ENCODE measurements at places on chromosomes 11 and 22.

- no peak for DNase-seq
These were observed 531 bp downstream of the PIM3 start for GRCh38 chr22:49961005-49961600.

- DNase-seq = no peak
These were observed 52.8 kb downstream of the AHNAK start for GRCh38 chr11:62493801-62494200.

DNA sequence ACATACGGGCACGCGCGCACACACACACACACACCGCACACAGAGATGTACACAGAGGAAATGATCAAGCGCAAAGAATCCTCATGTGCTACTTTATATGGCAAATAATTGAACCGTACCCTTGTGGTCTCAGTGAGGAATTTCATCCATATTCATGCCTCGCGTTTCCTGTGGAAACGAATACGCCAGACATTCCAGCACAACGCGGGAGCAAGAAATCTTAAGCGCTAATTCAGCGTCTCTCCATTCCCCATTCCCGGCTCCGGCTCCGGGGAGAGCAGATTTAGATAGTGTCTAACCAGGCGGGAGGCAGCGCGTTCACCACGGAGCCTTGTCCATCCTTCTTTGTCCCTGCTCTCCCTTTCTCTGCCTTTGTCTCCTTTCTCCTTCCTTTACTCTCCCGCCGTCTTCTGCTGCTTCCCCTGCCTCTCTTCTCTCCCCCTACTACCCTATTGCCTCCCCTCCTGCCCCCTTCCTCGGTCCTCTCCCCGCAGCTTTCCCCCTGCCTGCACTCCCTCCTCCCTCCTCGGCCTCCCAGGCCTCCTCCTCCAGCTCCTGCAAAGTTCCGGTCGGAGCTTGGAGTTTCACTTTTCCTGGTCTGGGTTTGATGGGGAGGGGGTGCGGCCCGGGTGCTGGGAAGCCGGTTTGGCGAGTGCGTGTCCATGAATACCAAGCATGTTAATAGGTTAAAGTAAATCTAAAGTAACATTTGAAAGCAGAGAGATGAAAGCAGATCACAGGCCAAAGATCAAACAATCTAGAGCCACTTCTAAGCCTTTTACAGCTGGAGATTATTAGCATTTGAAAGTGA, 579.3 kb downstream of the BUD13 start:
- peak; percentile 13 for DNase-seq

GRCh38 chr11:84247129-84247528, 961.0 kb upstream of the CCDC90B start:
- no peak for DNase-seq

GRCh38 chr11:128908391-128909246, 17.5 kb downstream of the KCNJ5 start:
- DNase-seq = peak; percentile 72

GRCh38 chr11:113603277-113604059, 102.6 kb downstream of the TMPRSS5 start:
- DNase-seq = peak; percentile 68

DNA sequence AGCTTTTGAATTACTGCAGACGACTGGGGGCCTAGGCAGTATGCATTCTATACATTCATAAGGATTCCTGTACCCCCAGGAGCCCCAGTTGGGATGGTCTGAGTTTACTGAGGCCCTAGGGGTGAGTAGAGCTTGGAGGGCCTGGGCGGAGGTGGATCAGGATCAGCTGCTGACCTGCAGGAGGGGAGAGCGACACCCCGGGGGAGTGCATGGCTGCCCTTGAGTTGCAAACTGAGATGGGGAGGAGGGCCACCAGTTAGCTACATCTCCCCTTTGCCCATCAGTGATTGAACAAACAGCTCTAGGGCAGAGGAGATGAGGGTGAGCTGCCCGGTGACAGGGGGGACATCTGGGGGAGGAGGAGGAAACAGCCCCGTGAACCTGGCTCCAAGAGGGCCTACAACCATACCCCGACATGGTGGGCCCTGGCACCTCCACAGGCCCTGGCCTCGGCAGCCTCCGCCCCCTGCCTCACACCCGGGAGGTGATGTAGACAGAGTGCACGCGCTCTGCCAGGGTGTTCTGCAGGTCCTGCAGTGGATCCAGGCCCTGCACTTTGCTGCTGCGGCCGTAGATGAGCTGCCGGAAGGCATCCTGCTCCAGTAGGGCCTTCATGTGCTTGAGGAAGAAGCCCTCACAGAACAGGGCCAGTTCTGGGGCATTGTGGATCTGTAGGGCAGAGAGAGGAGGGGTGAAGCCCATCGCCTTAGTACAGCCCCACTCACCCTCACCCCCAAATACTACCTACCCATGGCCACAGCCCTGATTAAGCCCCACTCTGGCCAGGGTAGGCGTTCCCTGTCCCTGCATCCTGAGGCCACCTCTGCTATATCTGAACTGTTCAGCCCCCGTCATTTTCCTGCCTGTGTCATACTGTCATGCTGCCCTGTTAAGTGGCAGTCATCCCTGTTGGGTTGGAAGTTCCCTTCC, 46.8 kb downstream of the NAT10 start:
- no peak for DNase-seq

- no peak for DNase-seq
These were observed 100.3 kb downstream of the PDE2A start for GRCh38 chr11:72573855-72574445.

DNA sequence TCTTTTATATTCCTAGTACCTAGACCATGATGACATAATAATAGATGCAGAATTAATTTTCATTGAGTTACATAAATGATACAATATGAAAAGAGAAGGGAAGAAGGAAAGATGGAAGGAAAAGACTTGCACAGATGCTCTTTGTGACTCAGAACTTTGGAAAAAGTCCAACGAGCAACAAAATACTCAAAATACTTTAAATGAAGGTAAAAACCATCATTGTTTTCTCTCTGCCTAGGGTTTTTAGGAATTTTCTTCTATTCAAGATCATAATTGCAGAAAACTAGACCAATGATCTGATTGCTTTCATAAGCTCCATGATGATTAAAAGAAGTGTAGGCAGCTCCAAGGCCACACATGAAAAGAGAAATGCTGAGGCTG, 276.9 kb downstream of the KIRREL3 start:
- no peak for DNase-seq

DNA sequence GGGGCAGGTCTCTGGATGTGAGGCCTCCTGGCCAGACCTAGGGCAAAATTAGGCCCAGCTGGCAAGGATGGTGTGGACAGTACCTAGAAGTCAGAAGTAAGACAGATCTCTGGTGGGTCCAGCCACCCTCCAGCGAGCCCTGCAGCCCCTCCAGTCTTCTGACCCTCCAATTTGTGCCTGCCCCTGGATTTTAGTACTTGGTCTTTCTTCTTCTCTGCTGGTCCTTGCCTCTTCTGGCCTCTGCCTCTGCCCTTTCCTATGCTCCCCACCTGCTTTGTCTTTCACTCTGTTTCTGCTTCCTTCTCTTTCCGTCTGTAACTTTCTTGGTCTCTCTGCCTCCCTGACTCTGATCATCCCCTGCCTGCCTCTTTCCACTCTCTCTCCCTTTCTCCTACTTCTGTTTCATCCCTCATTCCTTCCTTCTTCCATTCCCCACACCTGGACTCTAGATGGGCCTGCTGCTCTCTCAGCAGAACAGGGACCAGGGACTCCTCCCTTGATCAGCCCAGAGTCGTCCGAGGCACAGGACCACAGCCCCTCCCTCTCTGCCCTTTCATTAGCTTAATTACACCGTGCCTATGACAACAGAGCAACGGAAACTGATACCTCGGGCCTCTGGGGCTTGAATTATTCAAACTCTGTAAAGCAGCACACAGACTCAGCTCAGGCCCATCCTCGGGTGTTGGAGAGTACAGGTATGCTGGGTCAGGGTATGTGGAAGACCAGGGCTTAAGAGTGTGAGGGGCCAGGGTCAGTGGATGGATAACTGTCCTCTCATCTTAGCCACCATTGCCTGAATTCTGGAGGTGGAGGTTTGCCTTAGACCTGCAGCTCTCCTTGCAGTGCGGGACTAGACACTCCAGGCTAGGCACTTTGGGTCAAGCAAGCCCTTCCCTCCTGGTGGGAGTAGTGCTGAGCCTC, at the start of gene CHRNA10:
Gene CHRNA10, minus strand, starts transcription at position 51 of the 921 bp plus-strand sequence. CDS start 72 bp downstream, outside the sequence.
- DNase-seq = no peak

- DNase-seq = no peak
These were observed 17.2 kb downstream of the ARHGEF17 start for GRCh38 chr11:73325036-73325981.

DNA sequence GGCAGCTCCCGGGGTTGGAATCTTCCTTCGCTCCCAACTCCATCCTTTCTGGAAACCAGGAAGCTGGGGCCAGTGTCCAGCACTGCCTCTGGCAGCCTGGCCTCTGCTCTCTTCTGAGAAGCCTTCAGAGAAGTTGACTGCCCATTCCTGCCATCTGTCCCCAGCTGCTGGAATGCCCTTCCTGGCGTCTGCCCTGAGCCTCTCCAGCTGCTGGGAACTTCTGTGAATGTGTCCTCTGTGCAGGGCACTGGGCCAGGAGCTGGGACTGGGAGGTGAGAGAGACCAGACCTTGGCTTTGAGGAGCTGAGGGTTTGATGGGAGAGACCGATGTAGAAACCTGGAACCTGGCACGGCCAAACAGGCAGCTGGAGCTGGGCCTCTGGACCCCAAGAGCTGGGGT, 5.9 kb upstream of the SOX10 start:
- no peak for DNase-seq

- DNase-seq = no peak
These were observed 71.8 kb upstream of the PARVG start for GRCh38 chr22:44108806-44109385.

DNA sequence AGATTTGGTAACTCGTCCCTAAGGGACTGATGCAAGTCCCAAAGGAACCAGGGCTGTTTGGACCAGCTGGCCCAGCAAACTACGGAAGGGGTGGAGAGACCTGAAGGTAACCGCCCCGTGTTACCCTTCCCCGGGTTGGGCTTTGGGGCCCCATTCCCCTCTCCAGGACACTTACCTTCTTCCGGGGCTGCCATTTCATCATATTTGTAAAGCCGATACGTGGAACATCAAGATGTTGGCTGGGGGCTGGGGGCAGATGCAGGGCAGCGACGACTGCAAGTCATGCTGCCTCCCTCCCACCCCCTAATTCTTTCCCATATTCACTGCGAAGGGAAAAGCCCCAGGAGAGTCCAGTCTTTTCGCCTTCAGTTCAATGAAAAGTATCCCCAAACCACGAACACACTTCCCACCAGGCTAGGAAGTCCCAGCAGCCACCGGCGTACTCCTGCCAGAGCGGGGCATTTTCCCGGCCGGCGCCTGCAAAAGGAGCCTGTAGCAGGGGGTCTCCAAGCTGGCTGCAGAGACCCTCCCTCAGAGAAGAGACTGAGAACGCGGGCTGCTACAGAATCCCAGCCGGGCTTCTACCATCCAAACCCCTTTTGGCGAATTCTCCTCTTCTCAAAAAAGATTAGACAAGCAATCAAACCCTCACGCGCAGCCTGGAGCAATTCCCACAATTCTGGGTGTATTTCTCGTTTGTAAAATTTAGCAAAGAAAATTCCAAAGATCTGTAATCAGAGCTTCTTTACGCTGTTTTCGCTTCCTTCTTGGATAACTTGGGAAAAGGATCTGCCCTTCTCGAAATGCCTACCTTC, 236.7 kb downstream of the TTC28 start:
- DNase-seq = no peak

GRCh38 chr22:38257181-38257580, 15.6 kb downstream of the TMEM184B start:
- DNase-seq = peak; percentile 41
